ENCODE measurements at places on chromosomes 4 and X. TPM values are rescaled to one million over a fixed set of nuclear protein-coding genes. Genes with fewer than 3 reads are reported as not detected.

The UGDH gene
- total RNA-seq = 40.1 TPM

The MAPK10 gene
- not detected for total RNA-seq

The FDCSP gene
- total RNA-seq = not detected

The CHRDL1 gene
- total RNA-seq = not detected

The NSUN7 gene
- total RNA-seq = 0.09 TPM

The NHSL2 gene
- total RNA-seq = 0.41 TPM

The MAGEE2 gene
- not detected for total RNA-seq

The NAT8L gene
- total RNA-seq = 3.5 TPM

The AFP gene
- not detected for total RNA-seq

The NLRP2B gene
- not detected for total RNA-seq

The YIPF7 gene
- total RNA-seq = not detected

The PPP1R2C gene
- not detected for total RNA-seq

The CCDC110 gene
- total RNA-seq = not detected

The FAM47C gene
- not detected for total RNA-seq

The HPGDS gene
- total RNA-seq = 0.37 TPM

The TMSB15A gene
- 0.37 TPM for total RNA-seq

The SPANXA2 gene
- not detected for total RNA-seq

All from activated T-helper 2 cell treated with anti-CD3 and anti-CD28 coated beads, Interferon-gamma antibody, Interleukin-2, Interleukin-4, amounts not matched to agents 10 μg/mL and 5 μg/mL and 100 μg/mL, durations not matched to agents 14 hours and 24 hours and 36 hours (primary cell).